ENCODE measurements at places on chromosomes 2 and 18.

GRCh38 chr2:231379266-231380215 is 16.0 kb upstream of the B3GNT7 start:
- no peaks in the 10 kb centered on the region for H3K27me3 ChIP-seq
- no peak overlapping the region for H3K27ac ChIP-seq
- no peaks in the 10 kb centered on the region for H3K36me3 ChIP-seq
- no peaks in the 10 kb centered on the region for H3K4me1 ChIP-seq

DNA sequence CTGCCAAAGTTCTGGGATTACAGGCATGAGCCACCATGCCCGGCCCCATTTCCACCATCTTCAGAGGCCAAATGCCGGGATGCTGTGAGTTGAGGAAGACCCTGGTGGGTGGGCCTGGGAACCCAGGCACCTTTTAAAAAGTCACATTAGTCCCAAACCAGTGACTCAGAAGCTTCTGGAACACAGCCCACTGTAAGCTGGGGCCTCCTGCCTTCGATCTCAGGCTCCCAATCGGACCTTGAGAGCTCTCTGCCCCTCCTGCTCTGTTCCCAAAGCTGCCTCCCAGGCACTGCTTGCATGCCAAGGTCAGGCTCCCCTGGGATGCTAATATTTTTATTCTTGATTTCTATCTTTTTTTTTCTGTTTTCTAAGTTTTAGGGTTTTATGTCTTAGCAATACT is 4.2 kb downstream of the ADCY3 start:
- no peaks in the 10 kb centered on the region for H3K27me3 ChIP-seq
- no peak for DNase-seq
- no peak overlapping the region for H3K4me3 ChIP-seq
- peaks cover 25% of the 10 kb centered on the region for H3K4me1 ChIP-seq
- no peak overlapping the region for H3K27ac ChIP-seq
- no peaks in the 10 kb centered on the region for H3K36me3 ChIP-seq

DNA sequence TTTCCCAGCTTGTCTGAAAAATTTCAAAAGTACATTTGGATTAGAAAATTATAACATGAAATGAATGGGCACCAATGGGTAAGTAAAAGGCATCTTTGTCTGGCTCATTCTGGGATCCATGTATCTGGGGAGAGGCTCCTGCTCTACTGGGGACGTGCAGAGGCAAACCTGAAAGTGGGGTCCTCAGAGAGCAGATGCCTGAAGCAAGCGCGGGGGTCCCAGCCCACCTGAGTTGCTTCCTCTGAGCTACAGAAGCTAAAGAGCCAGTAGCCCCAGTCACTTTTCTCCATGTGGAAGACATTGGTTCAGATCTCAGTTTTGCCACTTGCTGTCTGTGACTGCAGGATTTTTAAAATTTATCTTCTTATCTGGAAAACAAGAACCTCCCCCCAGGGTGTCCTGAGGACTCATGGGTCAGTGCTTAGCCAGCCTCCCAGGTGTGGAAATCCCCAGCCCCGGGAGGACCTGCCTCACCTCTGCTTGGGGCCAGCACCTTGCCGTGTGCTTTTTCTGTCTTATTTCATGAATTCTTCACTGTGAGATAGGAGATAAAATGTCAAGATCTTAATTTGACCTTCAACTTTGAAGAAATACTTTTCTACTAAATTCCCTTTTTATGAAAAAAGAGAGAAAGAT is 25.1 kb upstream of the ODC1 start:
- DNase-seq = peak; percentile 48
- H3K36me3 ChIP-seq = no peaks in the 10 kb centered on the region
- H3K27ac ChIP-seq = no peak overlapping the region
- no peaks in the 10 kb centered on the region for H3K4me1 ChIP-seq

DNA sequence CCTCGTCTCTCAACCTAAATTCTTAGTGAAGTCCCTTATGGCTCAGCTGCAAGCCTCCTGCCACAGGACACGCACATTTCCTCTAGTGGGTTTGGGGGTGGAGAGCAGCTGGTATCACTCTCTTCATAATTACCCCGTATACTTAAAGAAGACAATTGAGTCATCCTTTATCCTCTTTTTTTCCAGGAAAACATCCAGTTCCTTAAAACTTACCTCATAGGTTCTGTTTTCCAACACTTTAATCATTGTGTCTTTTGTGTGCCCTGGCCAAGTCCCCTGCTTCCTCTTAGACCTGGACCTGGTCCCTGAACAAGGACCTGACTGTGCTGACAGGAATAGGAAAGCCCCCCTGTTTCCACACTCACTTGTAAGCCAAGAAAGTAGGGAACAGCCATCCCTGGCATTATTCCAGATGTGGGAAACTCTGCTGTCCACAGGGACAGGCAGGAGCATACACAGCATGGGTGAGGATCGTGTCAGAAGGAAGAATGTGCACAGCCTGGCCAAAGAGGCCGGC is 42.3 kb upstream of the MYO1B start:
- no peak overlapping the region for H3K4me3 ChIP-seq
- no peaks in the 10 kb centered on the region for H3K27me3 ChIP-seq
- peak overlapping the region; percentile 34 for H3K27ac ChIP-seq
- peak; percentile 74 for DNase-seq
- no peaks in the 10 kb centered on the region for H3K4me1 ChIP-seq
- H3K36me3 ChIP-seq = no peaks in the 10 kb centered on the region

DNA sequence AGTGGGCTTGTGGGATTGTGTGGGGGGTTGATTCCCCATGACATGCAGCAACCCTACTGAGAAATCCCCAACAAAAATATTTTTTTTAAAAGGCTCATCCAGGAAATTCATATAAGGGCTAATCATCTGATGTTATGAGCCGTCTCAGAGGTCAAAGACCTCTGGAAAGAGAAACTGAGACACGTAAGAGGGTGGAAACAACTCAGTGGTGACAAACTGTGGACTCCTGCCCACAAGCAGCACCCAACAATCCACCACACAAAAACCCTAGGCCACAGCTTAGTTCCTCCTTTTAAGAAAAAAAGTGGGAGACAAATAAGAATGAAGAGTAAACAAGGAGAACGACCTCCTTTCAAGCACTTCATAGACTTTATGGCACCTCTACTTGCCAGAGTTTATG is 1096.1 kb upstream of the NRXN1 start:
- no peaks in the 10 kb centered on the region for H3K36me3 ChIP-seq
- H3K27ac ChIP-seq = no peak overlapping the region
- H3K4me3 ChIP-seq = no peak overlapping the region
- no peak for DNase-seq
